Memory B cell (primary cell): ENCODE measurements at places on chromosomes 12 and 14.

GRCh38 chr12:77299910-77300669 lies 234.7 kb upstream of the E2F7 start:
- no peaks in the 10 kb centered on the region for H3K36me3 ChIP-seq
- no peak overlapping the region for H3K4me3 ChIP-seq
- H3K27ac ChIP-seq, result no peak overlapping the region

DNA sequence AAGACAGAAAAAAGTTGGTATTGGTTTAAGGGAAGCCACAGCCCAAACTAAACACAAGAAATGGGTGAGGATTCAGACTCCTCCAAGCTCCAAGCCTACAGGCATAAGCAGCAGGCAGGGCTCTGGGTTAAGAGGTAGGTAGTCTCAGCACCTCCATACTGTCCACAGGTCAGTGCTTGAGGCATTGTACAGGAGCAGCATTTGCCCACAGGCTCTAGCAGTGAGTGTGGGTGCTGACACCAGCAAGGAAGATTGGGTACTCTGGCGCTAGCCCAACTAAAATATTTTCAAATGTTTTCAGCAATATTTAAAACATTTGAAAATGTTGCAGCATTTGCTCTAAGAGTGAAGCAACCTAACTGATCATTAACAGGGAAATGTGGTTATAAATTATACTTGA lies 33.1 kb downstream of the FERMT2 start:
- no peak overlapping the region for H3K4me3 ChIP-seq
- peaks cover 10% of the 10 kb centered on the region for H3K4me1 ChIP-seq
- no peak for DNase-seq
- H3K36me3 ChIP-seq, result no peaks in the 10 kb centered on the region

DNA sequence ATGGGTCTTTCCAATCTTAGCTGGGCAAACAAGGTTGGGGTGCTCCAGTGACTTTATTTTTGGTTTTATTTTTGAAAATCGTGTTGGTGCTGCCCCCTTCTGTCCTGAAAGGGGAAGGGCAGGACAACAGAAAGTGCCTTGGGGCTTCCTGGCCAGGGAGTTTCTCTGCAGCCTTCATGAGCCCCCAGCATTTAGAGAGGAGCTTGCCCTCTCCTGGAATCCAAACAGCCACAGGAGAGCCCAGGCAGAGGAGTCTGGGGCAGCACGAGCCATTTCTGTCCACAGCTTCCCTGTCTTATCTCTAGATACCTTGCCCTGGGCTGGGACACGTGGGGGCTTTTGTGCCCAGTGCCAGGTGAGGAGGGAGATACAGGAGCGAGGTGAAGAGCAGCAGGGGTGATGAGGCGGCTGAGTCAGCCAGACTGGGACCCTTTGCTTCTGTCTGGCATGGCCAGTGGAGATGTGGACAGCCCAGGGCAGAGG lies 4.4 kb upstream of the C1RL start:
- peak; percentile 45 for DNase-seq
- peaks cover 14% of the 10 kb centered on the region for H3K36me3 ChIP-seq
- no peak overlapping the region for H3K4me3 ChIP-seq
- H3K27ac ChIP-seq, result no peak overlapping the region
- H3K4me1 ChIP-seq, result peaks cover 21% of the 10 kb centered on the region

DNA sequence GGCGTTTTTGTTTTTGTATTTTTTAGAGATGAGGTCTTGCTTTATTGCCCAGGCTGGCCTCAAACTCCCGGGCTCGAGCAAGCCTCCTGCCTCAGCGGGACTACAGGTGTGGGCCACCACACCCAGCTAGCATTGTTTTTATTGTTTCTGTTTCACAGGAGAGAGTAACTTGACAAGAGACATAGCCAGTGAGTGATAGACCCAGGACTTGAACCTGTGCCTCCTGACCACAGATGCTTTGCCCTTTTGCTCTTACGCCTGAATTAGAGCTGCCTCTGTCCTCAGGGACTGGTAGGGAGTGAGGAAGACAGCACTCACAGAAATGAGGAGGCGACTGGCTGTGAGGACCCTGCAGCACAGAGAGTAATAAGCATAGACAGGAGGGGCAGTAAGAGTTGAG lies 2.3 kb downstream of the EVL start:
- H3K27ac ChIP-seq, result peak overlapping the region; percentile 85
- H3K36me3 ChIP-seq, result peaks cover 4% of the 10 kb centered on the region
- H3K4me1 ChIP-seq, result peaks cover 46% of the 10 kb centered on the region
- H3K4me3 ChIP-seq, result peak overlapping the region; percentile 87
- DNase-seq, result no peak

GRCh38 chr14:101019541-101019940 lies 116.0 kb upstream of the RTL1 start:
- H3K27ac ChIP-seq, result no peak overlapping the region
- no peak overlapping the region for H3K4me3 ChIP-seq
- peaks cover 5% of the 10 kb centered on the region for H3K36me3 ChIP-seq
- DNase-seq, result peak; percentile 3

DNA sequence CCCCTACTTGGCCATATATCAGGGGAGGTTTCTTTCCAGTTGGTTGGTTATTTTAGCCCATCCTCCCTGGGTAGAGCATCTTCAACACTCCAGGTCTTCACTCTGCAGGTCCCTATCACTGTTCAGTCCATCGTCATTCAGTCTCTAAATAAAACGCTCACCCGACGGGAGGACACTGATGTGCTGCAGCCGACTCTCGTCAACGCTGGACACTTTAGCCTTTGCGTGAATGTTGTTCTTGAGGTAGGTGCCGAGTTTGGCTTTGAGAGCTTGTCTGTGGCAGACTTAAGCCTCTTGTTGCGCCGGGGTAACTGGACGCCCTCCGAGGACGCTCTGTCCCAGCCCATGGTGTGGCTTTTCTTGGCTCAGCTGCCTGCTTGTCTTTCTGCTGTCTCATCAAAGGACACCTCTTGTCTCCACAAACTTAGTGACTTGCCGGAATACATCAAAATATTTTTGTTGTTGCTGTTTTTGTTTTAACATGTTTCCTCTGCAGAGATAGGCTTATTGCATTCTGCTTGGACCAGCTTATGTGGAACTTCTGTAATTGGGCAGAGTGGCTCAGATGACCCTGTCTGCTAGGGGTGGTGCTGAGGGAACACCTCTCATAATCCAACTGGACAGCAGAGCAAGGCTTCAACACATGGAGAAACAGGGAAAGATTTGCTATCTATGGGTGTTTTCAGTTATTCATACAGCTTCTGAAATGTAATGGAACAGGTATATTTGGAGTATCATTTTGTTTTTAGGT lies 26.5 kb downstream of the TCTN1 start:
- H3K36me3 ChIP-seq, result peaks cover 6% of the 10 kb centered on the region
- no peak for DNase-seq
- H3K27ac ChIP-seq, result no peak overlapping the region
- no peaks in the 10 kb centered on the region for H3K27me3 ChIP-seq
- peaks cover 52% of the 10 kb centered on the region for H3K4me1 ChIP-seq

DNA sequence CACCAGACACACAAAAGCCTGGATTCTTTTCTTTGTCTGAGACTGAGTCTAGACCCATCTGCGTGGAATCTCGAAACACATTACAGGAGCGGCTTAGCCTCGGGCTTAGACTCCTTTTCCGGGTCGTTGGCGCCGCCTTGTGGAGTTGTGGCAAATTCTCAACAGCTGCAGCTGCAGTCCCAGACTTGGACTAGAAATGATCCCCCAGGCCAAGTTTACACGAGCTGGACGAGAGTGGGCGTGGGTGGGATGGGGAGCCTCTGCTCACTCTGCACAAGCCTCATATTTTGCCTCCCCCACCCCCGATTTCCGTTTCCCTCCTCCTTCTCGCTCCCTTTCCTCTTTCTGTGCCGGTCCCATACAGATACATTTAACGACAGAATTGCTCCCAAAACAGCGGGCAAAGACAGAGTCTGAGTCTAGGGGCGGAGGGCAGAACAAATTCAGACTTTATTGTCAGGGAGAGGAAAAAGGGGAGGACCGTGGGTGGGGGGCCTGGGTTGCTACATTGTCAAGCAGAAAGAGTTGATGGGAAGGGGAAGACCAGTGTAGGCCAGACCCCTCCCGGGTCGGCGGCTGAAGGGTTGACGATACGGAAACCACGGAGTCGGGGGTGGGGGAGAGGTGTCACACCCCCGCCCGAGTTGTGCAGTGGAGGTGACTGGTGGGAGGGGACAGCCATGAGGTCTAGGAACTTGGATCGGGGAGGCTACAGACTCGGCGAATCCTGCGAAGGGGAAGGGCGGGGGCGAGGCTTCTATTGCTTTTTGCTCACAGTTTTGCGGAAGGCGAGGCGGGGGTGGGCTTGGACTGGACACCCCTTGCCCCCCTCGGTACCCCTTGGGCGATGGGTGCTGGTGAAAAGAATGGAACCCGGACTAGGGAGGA lies 4.7 kb upstream of the GPR84 start:
- H3K4me1 ChIP-seq, result peaks cover 19% of the 10 kb centered on the region
- H3K36me3 ChIP-seq, result no peaks in the 10 kb centered on the region
- no peaks in the 10 kb centered on the region for H3K27me3 ChIP-seq
- peak; percentile 86 for DNase-seq

GRCh38 chr12:82055391-82055790 lies 296.2 kb upstream of the PPFIA2 start:
- no peak for DNase-seq
- H3K4me1 ChIP-seq, result no peaks in the 10 kb centered on the region
- no peaks in the 10 kb centered on the region for H3K27me3 ChIP-seq

DNA sequence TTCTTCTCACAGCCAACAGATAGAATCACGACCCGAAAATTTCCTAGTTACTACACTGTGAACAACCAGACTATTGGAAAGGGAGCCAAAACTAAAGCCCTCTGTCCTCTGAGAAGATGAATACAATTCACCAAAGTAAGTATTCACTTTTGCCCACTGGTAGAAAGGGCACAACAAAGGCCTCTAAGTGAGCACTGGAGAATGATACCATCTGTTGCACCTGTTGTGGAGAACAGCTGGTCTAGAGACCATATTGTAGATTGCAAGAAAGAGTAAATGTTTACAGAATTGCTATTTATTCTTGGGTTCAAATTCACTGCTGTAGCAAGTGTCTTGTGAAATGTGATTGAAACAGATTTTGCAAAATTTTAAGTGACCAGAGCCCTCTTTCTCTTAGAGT lies 46.9 kb upstream of the ANO6 start:
- DNase-seq, result no peak
- H3K4me1 ChIP-seq, result no peaks in the 10 kb centered on the region
- H3K27ac ChIP-seq, result no peak overlapping the region
- H3K4me3 ChIP-seq, result no peak overlapping the region
- H3K27me3 ChIP-seq, result peaks cover 4% of the 10 kb centered on the region

- no peak overlapping the region for H3K27ac ChIP-seq
- DNase-seq, result no peak
- no peaks in the 10 kb centered on the region for H3K27me3 ChIP-seq
- no peaks in the 10 kb centered on the region for H3K4me1 ChIP-seq
- no peaks in the 10 kb centered on the region for H3K36me3 ChIP-seq
- no peak overlapping the region for H3K4me3 ChIP-seq
Measured at GRCh38 chr14:86652526-86652925, 1122.6 kb downstream of the FLRT2 start.

GRCh38 chr12:64600164-64600561 lies 10.1 kb upstream of the RASSF3 start:
- DNase-seq, result no peak
- no peaks in the 10 kb centered on the region for H3K27me3 ChIP-seq
- no peaks in the 10 kb centered on the region for H3K4me1 ChIP-seq
- H3K27ac ChIP-seq, result no peak overlapping the region
- no peaks in the 10 kb centered on the region for H3K36me3 ChIP-seq

GRCh38 chr14:90053044-90053443 lies 8.8 kb upstream of the KCNK13 start:
- peaks cover 12% of the 10 kb centered on the region for H3K27me3 ChIP-seq
- H3K4me3 ChIP-seq, result no peak overlapping the region
- H3K36me3 ChIP-seq, result no peaks in the 10 kb centered on the region
